Stimulated activated CD8-positive, alpha-beta memory T cell treated with anti-CD3 and anti-CD28 coated beads, Interleukin-15, amount 100 ng/mL, for 24 hours (primary cell): ENCODE measurements at places on chromosomes 2 and 18.

GRCh38 chr18:79789091-79789891, 8.4 kb upstream of the KCNG2 start:
- no peak for DNase-seq

DNA sequence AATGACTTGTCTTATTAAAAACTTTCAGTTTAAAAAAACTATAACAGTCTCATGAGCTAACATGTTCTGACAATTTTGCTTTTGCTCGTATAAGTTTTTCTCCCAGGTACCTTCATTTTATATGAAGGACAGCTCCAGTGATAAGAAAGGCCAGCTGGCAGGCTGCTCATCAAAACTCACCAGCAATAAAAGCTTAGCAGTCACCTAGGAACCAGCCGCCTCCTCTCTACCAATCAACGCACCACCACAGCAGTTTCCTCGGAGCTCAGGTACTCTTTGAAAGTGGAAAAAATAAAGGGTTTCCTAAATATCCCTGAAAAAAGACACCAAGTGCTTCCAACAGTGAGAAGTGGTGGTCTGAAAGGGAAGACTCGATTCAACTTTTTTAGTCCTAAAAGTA, 100.9 kb upstream of the CCDC150 start:
- DNase-seq: no peak

GRCh38 chr2:170024721-170025120, 153.2 kb upstream of the MYO3B start:
- DNase-seq: no peak

DNA sequence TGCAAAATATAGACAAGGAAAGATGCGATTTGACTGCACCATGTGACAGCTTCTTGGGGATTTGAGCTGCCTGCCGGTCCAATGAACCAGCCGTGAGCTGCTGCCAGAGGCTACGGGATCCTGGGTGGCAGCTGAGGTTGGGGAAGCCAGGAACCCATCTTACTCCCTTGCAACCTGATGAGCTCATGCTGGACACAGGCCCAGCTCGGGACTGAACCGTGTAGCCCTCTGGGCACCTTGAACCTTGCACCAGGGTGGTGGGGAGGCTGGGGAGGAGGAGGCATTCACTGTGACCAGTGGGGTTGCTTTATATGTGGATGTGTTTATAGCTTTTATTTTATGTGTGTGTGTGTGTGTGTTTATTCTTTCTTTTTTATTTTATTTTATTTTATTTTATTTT, 9.1 kb downstream of the ALPI start:
- DNase-seq: no peak

GRCh38 chr2:47651296-47651695, 131.6 kb upstream of the MSH6 start:
- no peak for DNase-seq

- DNase-seq: no peak
Measured at GRCh38 chr2:97691166-97691565, 21.7 kb downstream of the C2orf92 start.

DNA sequence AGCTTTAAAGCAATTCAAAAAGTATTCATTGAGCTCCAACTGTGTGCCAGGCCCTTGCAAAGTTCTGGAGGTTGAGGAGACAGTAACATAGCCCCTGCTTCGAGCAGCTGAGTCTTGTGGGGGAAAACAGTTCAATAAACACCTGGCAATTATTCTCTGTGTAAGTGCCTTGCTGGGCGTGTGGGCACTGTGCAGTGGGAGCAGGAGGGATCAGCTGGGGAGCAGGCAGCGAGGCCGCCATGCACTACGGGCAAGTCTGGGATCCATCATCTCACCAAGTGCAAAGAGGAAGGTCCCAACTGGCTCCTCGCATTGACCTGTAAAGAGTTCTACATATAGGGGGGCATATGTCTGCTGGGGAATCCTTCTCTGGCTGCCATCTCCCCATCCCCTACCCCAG, 342.2 kb upstream of the HS6ST1 start:
- no peak for DNase-seq

GRCh38 chr2:133660510-133660909, 92.2 kb upstream of the NCKAP5 start:
- no peak for DNase-seq

DNA sequence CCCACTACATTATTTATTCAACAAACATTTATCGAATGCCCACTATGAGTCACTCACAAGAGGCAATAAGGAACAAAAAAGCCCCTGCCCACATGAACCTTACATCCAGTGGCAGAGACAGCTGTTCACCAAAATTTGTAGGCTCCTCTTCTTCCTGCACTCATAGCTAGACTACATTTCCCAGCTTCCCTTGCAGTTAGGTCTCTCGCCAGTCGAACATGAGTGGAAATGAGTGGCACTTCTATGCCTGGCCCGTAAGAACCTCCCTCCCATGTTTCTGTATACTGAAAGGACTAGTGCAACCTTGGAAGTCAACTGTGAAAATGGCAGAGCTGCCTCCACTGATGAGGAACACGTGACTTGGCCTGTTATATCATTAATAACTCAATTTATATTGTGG, 19.4 kb upstream of the NCOA1 start:
- DNase-seq: no peak

DNA sequence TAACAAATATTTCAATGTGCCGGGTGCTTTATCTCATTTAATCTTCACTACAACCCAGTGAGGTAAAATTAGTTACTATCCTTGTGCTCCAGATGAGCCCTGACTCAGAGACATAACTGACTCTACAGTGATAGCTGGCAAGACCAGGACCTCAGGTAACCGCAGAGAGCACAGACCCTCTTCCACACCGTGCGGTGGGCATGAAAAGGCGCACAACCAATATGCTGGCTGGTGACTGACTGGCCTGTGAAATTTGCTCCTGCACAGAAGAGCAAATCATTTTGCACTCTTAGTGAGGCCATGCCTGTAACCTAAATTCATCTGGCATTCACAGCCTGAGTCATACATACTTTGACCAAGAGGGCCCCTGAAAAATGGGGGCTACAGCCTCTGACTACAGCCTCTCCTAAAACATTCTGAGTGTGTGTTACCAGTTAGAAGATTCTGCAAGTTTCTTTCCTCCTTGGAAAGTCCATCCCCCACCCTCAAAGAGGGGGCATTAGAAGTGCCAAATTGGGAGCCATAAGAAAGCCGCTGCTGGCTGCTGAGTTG, 22.4 kb upstream of the MSGN1 start:
- no peak for DNase-seq

DNA sequence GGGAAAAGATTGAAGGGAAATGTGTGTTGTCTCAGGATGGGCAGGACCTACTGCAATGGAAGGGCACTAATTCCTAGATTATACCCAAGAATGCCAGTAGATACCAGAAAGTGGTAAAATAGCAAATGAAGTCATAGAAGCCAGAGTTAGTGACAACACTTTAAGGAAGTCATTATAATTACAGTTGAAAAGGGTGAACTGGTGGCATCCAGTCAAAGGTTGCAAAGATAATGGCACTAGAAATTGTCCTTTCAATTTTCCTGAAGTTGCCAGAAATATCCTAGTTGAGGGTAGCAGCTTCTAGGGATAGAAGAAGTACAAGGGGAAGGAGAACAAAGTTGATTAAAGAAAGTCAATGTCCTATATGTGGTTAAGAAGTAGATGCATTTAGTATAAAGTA, 68.8 kb upstream of the GLS start:
- DNase-seq: no peak

DNA sequence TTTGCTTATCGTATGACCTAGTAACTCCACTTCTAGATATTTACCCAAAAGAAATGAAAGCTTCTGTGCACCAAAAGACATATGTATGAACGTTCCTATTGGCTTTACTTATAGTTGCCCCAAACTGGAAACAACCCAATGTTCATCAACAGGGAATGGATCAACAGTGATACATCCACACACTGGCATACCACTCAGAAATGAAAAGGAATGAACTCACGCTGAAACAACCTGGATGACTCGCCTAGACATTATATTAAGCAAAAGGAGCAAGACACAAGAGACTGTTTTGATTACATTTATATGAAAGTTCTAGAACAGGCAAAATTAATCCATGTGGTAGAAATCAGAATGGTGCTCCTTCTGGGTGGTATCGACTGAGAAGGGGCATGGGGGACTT, 18.9 kb downstream of the ADRA2B start:
- DNase-seq: no peak

DNA sequence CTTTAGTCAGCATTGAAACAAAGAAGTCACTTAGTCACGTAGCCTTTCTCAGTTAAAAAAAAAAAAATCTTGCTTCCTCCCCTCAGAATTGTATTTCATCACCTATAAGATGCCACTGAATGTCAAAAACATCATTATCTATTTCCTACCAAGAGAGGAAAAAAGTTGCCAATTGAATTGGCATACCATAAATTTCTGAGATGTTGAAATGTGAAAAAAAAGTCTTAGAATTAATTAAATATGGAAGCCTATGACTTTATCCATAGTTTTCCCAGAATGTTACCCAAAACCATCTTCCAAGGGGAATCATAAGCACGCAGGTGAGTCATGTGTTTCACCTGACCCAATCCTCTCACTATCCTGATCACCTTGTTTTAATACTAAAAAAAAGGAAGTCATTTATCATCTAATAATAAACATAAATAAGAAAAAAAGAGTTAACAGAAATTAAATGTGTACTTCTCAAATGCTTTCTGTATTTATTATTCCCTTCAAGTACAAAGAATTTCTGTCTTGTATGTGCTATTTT, 205.7 kb downstream of the TCF4 start:
- no peak for DNase-seq

DNA sequence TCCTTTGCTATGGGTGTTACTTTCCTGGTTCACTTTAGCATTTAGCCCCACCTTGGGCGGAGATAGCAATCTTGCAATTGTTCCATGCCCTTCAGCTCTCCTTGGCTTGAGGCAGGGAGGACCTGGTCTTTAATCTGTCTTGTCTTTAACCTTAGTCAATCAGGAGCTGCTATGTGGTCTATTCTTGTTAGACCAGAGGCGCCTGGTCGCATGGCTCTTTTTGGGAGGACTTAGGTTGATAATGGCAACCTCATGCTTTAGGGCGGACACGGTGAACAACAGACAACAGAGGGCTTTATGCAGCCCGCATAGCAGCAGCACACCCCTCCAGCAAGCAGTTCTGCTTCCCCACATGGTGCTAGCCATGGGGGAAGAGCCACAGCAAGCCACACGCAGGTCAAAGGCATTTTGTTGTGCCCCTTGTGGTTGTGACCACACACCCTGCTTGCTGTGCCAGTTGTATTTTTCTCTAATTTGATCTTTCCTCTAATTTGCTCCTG, 17.7 kb upstream of the ZDBF2 start:
- DNase-seq: no peak

GRCh38 chr2:111118981-111119821, 1.5 kb upstream of the BCL2L11 start:
- no peak for DNase-seq

- no peak for DNase-seq
Measured at GRCh38 chr2:237025090-237025865, 60.4 kb upstream of the COPS8 start.

DNA sequence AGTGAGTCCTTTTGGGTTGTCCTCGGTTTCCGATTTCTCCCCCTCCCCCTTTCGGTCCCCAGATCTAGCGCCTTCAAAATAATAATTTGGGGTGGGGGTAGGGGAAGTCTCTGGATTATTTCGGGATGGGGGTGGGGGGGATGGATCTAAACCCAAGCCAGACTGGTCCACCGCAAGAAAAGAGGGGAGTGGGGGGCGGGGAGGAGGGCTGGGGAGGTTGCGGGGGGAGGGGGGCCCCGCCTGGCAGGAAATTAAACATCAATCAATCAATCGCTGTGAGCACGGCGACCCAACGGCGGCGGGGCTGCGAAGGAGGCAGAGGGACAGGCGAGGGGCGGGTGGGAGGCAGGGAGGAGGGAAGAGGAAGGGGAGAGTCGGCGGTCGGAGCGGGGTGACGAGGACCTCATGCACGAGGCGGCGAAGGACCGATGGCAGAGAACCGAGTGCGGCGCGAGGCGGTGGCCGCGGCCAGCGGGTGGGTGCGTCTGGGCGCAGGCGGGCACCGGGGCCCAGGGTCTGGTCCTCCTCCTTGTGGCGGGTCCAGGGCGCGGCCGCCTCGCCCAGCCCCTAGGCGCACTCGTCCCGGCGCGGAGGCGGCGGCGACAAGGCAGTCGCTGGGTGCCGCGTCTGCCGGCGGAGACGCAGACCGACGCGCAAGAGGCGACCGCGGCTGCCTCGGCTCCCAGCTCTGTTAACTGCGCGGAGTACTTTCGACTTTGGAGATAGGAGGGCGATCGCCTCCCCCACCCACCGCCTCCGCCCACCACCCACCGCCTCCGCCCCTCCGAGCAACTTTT, 468 bp upstream of the SATB2 start:
- no peak for DNase-seq

- DNase-seq: no peak
Measured at GRCh38 chr2:23132823-23133595, 252.0 kb upstream of the KLHL29 start.

GRCh38 chr2:88182721-88183120, 12.6 kb downstream of the THNSL2 start:
- no peak for DNase-seq

GRCh38 chr2:144522897-144523595, 3.1 kb upstream of the ZEB2 start:
- no peak for DNase-seq

DNA sequence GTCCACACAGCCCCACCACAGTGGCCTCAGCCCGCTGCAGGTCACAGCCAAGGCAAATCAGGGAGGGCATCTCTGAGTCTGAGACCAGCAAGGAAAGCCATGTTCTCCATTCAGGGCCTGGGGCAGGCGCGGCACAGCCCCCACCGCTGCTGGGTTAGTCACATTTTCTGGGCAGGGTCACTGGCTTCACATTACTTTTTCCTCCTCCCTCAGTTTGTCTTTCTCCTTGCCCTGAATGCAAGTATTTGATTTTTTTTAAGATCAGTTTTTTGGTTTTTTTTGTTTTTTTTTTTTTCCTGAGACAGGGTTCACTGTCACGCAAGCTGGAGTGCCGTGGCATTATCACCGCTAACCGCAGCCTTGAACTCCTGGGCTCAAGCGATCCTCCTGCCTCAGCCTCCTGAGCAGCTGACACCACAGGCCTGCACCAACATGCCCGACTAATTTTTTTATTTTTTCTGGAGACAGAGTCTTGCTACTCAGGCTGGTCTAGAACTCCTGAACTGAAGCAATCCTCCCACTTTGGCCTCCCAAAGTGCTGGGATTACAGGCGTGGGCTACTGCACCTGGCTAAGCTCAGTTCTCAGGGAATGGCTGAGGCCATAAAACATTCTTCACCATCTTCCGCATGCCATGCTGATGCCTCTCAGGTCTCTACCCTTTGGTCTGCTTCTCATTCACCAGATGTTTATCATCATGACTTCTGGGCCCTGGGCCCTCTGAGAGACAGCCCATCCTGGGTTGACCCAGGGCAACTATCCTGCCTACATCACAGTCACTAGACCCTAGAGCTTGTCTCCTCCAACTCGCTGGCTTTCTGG, 628 bp upstream of the CAPG start:
- DNase-seq: no peak

GRCh38 chr18:69216321-69216720, 184.4 kb upstream of the DOK6 start:
- DNase-seq: no peak

GRCh38 chr2:58387701-58388100, 146.6 kb upstream of the FANCL start:
- no peak for DNase-seq

- no peak for DNase-seq
Measured at GRCh38 chr2:55902971-55903370, 20.6 kb downstream of the EFEMP1 start.

- no peak for DNase-seq
Measured at GRCh38 chr2:134282629-134283400, 28.9 kb downstream of the MGAT5 start.
